CD4-positive, alpha-beta T cell treated with Interleukin-10 for 1 hour (primary cell): ENCODE measurements at places on chromosomes 12 and 14.

DNA sequence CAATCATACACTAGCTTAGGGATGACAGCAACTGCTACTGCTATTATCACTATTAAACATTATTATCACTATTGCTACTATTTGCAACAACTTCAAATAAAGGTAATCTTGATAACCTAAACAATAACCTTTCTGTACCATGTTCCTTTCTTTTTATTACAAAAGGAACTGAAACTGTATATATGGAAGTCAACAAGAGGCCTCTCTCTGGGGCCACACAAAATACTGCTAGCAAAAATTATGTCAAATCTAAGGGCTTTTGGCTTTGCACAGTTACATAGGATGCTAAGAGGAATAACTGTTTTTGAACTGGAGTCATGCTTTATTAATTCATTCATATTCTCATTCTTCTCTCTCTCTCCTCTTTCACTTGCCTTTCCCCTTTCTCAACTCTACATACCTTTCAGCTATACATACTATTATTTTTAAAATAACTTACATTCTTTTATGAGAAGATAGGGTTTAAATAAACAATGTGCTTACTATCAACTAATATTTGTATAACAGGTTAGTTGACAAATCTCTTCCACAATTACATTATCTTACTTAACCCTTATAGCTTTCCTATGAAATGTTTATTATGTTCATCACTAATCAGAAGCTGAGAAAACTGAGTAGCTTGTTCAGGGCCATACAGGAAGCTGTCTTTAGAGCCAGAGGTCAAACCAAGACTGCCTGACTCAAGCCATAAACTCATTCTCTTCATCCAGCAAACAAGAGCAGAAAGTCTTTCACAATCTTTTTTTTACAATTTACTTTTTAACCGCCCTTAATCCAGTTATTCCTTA is 25.7 kb downstream of the SPTSSA start:
- no peak for DNase-seq

DNA sequence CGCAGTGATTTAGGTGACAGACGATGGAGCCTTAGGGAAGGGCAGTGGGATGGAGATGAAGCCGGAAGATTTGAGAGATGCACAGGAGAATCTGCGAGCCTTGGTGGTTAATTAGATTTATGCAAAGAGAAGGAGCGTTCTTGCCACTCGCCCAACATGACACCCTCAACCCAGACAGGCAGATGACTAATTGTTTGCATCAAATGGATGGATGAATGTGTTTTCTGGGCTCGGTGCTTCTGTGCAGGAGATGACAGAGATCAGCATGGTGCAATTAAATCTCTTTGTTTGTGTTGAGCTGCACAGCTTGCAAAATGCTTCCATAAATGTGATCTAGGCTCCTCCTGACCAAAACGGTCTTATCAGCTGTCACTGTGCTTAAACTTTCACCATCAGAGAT is 202.3 kb upstream of the PRMT8 start:
- no peak for DNase-seq

GRCh38 chr14:58082491-58083098 is 69.4 kb downstream of the ARMH4 start:
- DNase-seq = no peak

- no peak for DNase-seq
Measured at GRCh38 chr12:106804668-106805067, 30.2 kb downstream of the RIC8B start.

DNA sequence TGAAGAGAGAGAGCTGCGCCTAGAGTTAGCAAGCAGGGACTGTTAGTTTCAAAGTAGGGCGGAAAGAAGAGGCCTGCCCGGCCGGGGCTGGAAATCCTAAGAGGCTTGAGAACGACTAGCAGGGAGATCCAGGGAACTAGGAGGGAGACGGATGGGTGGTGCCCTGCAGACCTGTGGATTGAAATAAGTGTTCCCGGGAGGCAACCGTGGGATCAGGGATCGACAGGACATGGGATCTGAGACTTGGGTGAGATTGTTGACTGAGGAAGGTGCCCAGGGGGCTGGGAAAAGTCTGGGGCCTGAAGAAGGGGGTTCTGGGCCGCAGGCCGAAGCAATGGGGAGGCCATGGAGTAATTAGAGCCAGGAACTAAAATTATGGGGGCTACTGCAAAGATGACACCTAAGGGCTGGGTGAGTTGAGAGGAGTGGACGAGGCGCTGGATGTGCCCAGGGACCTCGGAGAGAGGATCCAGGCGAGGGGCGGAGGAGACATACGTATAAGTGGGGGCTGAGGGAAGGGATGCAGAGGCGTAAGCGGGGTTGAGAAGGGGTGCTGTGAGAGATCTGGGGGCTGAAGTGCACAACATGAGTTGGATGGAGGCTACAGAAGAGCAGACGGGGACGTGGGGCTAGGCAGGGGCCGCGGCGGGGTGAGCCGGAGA is 635 bp downstream of the LTA4H start:
- DNase-seq = no peak

DNA sequence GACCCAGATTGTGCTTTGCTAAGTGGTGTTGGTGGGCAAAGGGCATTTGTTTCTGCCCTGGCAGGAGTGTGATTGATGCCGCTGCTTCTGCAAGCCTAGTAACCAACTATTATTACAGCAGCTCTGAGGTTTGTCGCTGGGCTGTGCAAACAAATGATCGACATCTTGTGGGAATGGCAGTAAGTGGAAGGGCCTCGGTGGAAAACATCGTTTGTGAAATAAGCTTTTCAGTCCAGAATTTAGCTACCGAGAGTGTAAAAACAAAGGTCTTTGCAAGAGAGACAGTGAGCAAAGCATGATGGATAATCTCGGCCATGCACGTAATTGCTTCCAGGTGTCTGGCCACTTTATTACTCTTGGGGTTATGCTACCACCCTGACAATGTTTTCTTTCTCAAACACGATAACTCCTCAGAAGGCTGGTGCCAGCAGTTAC is 397.7 kb upstream of the PRICKLE1 start:
- no peak for DNase-seq

- DNase-seq = peak; percentile 21
Measured at GRCh38 chr12:10960211-10960610, 21.1 kb upstream of the TAS2R14 start.

GRCh38 chr12:124045671-124046455 is 72.8 kb downstream of the ZNF664 start:
- no peak for DNase-seq

DNA sequence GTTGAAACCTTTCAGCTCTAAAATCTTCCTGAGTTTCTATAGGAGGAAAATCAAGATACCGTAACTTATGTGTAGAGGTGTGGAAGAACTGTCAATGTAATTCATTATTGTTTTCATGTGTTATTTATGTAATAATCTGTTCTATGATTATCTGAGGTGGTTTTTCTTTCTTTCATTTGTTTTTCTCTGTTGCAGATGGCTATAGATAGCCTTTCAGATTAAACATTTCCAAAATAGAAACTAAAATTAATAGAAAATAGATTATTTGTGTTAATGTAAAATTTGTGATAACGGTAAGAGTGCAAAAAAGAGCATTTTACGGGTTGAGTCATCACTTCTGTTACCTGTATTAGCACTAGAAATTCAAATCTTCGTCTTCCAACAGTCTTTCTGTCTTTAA is 128.8 kb downstream of the SYNE2 start:
- no peak for DNase-seq

DNA sequence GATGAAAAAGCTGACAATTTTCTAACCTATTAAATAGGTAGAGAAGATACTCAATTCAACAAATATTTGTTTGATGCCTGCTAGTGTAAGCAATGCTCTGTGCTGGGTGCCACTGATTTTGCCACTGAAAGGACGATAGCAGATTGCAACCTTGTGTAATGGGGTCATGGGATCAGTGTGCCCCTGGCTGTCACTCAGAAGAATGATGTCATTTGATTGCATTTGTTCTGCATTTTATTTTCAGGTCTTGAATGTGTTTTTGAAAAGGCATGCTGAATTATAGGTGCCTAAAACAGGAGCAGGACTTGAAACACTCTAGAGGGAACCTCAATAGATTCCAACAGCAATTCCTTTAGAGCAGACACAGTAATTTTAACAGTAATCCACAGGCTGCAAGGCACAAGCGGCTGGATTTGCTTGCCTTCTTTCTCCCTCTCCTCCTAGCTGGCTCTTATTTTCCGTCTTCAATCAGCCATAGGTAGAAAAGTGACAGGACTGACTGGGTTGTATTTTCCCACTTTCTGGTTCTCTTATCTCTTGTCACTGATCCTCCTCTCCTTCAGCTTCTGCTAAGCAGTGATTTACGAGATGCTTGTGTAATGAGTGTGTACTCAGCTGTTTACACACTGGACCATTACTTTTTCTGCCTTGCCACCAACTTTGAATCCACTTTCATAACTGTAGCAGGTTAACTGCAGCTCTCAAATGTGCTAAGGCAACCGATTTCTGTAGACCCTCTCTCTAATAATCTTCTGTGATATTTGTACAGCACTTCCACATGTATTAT is 4.1 kb downstream of the PLXNC1 start:
- no peak for DNase-seq

DNA sequence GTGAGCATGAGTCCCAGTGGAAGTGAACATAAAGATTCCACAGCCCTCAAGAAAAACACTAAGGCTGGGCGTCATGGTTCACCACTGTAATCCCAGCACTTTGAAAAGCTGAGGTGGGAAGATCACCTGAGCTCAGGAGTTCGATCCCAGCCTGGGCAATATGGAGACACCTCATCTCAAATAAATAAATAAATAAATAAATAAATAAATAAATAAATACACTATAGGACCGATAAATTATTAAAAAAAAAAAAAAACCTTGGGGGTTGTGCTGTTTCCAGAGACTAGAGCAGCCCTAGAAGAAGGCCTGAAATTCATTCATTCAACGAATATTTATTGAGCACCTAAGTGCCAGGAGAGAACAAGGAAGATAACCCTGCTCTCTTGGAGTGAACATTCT is 1.5 kb upstream of the KANSL2 start:
- DNase-seq = no peak

- DNase-seq = peak; percentile 76
Measured at GRCh38 chr12:122471324-122472226, 29.2 kb downstream of the ZCCHC8 start.

- no peak for DNase-seq
Measured at GRCh38 chr12:132190012-132190755, 45.9 kb downstream of the NOC4L start.

GRCh38 chr12:116955382-116956021 is 44.8 kb downstream of the FBXW8 start:
- DNase-seq = peak; percentile 52

GRCh38 chr12:71552728-71553501 is 110.7 kb downstream of the ZFC3H1 start:
- DNase-seq = no peak

GRCh38 chr14:61121355-61121787 is 140.3 kb downstream of the SLC38A6 start:
- DNase-seq = no peak

GRCh38 chr14:101875727-101876554 is 88.4 kb upstream of the DYNC1H1 start:
- DNase-seq = peak; percentile 26

- no peak for DNase-seq
Measured at GRCh38 chr14:61625165-61625564, 70.1 kb upstream of the HIF1A start.

DNA sequence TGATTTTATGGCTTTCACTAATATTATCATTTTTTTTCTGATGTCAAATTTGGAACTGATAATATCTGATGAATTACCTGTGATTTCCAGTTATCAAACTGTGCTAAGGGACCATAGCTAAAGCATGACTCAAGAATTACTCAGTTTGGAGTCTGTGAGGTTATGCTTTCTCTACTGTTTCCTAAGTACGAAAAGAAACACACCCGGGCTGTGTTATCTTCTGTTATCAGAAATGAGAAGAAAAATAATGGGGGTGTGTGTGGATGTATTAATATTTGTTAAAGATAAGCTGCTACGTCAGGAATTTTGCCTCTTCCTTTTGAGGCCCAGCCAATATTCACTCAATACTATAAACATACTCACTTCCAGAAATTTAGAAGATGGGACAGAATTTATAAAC is 1401.9 kb upstream of the FLRT2 start:
- no peak for DNase-seq

- DNase-seq = no peak
Measured at GRCh38 chr12:98869886-98870503, 224.9 kb downstream of the APAF1 start.

DNA sequence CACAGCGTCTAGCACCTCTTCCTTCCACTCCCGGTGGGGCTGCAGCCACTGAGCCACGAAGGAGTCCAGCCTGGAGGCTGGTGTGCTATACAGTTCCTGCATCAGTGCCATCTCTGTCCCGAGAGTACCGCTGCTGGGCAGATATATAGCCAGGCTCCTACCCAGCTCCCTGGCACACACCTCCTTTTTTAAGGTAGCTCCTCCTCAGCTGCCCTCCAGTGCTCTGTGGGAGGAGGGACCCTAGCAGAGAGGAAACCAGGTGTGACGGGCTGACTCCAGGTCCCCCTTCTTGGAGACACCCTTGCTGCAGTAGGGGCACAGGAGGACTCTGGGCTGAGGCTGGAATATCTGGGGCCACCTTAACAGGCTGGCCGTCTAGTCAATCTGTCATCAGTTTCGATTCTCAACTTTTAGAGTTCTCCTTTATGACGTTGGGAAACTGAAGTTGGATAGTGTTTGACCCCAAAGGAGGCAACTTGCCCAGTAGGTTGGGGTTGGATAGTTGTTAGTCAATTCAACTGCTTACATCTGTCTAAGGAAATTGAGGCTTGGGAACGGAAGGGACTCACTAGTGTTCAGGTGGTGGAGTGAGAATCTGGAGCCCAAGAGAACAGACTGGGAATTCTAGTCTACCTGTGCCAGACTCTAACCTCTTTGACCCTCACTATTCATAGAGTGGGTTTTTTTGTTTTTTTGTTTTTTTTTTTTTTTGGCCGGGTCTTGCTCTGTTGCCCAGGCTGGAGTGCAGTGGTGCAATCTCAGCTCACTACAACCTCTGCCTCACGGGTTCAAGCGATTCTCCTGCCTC is at the start of gene OASL:
Gene OASL, minus strand, starts transcription at position 386 of the 808 bp plus-strand sequence. Its CDS starts 275 bp downstream, at position 111.
- DNase-seq = peak; percentile 84

GRCh38 chr12:92732716-92733115 is 29.9 kb downstream of the PLEKHG7 start:
- no peak for DNase-seq

GRCh38 chr12:3594966-3595365 is 104.0 kb downstream of the PRMT8 start:
- no peak for DNase-seq

DNA sequence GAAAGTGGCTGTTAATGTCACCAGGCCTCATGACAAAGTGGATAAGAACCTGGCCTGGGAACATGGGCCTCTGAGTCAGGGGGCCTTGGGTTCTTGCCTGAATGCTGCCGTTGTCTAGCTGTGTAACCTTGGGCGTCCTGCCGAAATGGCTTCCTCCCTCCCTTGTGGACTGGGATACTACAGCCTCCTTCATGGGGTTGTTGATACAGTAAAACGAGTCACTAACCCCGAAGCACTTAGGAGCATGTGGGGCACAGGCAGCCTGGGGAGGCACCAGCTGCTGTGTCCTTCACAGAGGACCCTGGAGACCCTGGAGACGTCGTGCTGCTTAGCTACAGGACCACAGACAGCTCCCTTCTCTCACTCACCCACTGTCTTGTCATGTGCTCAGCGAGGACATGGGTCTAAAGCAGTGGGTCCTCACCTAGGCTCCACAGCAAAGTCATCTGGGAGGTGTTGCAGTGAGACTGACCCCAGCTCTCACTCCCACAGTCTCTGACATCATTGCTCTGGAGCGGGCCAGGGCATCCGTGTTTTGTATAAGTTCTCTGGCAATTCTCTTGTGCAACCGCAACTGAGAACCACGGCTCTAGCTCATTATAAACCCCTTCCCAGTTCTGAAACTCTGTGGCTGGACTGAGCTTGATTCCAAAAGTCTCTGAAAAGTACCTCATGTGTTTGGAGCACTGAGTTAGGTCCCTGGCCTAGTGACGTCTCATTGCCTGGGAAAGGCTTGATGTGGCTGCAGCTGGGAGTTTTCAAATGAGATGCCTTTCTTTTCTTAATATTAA is 42.1 kb downstream of the SERPINA3 start:
- DNase-seq = no peak

GRCh38 chr14:74875941-74876913 is at the start of gene PROX2:
TSS of gene PROX2 (minus strand) at chr14:74876145. CDS start at chr14:74863834, 12,311 bp downstream.
- DNase-seq = peak; percentile 21
